ENCODE measurements at places on chromosomes 6 and 20. TPM values are rescaled to one million over a fixed set of nuclear protein-coding genes. Genes with fewer than 3 reads are reported as not detected.
A peak's percentile ranks its signal among the peaks of the same experiment; 100 is the strongest.

The FAM209B gene
- not detected for total RNA-seq

DNA sequence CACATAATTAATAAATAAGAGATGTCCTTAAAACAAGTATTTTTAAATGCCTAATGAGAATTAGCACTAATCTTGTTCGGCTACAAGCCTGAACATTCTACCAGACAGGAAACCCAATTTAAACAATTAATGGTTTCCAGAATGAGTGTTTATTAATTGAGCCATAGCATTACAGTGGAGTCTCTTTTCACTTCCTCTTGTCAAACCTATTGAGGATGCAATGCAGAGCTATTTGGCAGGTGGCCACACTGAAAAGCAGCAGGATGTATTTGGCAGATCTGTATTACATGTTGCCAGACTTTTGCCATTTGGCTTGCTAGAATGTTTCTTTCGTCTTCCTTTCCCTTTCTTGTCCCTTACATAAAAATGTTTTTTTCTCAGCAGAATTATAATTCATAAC is 475.2 kb upstream of the MARCKS start:
- peak; percentile 29 for DNase-seq

GRCh38 chr6:47404435-47404834 is 73.2 kb upstream of the CD2AP start:
- DNase-seq = no peak

DNA sequence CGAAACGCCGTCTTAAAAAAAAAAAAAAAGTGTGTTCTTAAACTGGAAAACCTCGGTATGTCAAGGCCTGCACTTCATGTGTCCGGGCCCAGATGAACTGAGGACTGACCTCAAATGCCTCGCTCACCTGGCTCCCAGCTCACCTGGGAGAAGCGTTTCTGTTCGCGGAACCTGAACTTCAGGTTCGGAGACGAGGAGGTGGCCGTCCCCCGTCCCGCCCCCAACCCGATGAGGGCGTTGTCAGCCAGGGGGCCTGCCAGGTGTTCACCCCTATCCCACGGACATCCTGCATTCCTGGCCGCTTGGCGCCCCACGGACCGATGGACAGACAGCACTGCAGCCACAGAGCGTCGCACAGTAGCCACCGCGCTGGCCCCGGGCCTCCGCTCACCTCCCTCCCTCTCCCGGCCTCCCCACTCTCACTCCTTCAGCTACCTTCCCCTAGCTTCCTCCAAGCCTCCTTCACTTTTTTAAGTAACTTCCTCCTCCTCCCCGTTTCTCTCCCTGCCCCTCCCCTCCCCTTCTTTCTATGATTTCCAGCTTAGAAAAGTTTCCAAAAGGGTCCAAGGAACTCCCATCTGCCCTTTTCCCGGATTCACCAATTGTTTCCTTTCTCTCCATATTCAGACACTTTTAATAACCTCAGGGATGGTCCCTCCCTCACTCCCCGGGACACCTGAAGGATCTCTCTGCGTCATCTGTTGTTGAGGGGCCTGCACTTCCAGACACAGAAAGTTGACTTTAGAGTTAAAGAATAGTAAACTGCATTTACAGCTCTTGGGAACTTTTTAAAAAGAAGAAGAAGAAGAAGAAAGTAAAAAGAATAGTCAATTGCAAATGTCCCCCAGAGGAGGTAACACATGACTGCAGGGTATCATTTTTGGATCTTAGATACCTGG is 22.7 kb upstream of the MCM3 start:
- no peak for DNase-seq

The NMBR gene
- not detected for total RNA-seq

The OGFRL1 gene
- 19.7 TPM for total RNA-seq

DNA sequence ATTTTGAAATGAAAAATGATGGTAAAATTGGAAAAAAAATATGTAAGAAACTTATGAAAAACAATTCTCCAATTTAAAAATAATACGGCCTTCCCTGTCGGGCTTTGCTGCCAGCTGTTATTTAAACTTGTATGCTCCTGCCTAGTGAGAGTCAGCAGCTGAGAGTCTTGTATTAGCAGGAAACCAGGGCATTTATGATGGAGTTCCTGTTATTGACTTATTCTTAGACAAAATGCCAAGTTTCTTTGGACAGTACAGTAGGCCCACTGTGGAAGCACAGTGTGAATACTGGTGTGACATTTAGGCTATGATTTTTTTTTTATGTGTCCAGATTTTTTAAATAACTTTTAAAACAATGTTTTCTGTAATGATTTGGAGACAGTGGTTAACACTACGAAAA is 42.1 kb downstream of the GMDS start:
- DNase-seq = no peak

DNA sequence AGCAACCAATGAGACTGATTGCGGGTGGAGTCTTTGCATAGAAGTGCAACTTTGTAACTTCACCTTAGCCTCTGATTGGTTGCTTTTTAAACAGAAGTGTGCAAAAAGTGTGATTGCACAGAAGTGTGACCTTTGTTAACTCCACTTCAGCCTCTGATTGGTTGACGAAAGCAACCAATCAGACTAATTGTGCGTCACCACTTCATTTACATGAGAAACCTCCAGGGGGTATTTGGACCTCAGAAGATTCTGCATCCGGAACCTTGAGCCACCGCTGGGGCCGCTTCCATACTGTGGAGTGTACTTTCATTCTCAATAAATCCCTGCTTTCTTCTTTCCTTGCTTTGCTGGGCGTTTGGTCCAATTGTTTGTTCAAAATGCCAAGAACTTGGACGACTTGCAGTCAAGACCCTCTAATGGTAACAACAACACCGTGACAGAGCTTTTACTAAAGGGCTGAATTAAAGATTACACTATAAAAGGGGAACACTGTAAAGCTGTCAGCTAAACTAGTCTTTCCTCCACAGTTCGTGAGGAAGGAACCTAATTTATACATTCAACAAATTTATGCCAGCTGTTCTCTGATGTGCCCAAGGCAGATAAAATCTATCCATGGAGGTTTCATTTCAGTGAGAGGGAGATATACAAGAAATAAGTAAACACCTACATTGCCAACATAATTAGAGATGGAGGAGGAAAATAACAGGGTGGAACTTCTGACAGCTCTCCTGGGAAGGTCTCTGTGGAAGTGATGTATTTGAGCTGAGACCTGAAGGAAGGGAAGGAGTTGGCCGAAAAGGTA is 1.4 kb upstream of the HECA start:
- no peak for DNase-seq

The CFAP61 gene
- total RNA-seq = not detected

The TCF15 gene
- 0.82 TPM for total RNA-seq

GRCh38 chr6:88814909-88815308 is 148.5 kb downstream of the RNGTT start:
- DNase-seq = no peak

The METTL24 gene
- 0.43 TPM for total RNA-seq

The RBCK1 gene
- 97.5 TPM for total RNA-seq

DNA sequence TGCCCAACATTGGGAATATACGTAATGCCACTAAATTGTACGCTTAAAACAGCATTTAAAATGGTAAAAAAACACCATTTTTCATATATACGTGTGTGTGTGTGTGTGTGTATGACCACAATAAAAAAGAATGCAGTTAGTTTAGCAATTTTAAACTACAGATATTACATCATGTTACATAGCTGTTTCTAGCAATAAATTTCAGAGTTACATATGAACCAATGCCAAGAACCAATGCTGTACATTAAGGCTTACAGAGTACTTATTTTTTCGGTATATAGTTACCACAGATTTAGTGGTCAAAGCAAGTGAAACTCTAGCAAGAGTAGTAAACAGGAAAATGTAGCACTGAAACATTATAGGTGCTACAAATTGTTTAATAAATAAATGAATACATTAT is 119.3 kb downstream of the PDE10A start:
- no peak for DNase-seq

The PTGIS gene
- 3.8 TPM for total RNA-seq

GRCh38 chr6:154276810-154277628 is 79.6 kb downstream of the IPCEF1 start:
- DNase-seq = no peak

DNA sequence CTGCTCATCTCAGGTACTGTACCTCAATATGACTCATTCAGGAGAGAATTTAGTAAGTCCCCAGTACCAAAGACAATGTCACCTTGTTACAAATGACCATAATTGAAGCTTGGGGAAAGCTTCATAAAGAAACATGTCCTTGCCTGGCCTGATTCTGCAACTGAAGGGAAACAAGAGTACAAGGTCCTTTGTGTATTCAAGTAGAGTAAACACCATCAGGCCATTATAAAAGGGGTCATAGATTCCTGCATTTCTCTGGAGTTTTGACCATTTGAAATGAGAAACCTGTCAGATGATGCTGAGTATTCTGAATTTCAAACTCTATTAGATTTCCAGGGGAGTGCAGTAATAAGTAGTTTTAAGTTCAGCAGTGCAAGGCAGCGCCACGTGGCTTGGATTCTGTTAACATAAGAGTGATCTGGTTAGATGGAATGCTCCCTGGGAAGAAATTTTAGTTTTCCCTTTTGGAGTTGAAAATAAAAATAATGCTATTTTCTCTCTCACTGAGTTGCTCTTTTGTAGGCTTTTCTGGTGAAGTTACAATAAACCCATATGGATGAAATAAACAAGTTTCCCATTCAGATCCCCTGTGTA is 1054.3 kb downstream of the EPHA7 start:
- DNase-seq = no peak

GRCh38 chr6:141463237-141463977 is 669.3 kb upstream of the GJE1 start:
- DNase-seq = no peak

DNA sequence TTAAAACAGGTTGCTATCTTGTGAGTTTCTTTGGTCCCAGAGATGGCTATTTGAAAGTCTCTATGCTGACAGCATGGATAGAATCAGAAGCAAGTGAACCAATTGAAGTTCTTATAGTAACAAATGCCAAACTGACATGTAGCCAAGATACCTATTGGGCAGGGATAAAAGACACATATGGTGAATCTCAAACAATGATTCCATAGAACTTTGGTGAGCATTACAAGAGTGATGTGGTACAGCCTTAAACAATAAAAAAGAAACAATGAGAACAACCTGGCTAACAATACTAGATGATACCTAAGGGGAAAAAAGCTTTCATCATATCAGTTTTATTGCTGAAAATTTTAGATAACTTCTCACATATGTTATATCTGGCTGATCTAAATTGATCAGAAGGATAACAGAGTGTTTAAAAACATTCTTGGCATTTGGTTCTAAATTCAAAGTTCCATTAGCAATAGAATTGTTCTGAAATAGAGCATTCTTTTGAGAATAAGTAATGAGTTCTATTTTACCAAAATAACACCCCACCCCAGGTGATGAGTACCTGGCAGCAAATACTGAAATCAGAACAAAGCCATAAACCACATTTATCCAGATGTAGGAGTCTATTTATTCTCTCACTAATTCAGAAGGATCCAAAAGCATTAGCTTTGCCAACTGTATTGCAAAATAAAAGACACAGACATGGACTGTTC is 5.8 kb upstream of the HMGCLL1 start:
- no peak for DNase-seq

DNA sequence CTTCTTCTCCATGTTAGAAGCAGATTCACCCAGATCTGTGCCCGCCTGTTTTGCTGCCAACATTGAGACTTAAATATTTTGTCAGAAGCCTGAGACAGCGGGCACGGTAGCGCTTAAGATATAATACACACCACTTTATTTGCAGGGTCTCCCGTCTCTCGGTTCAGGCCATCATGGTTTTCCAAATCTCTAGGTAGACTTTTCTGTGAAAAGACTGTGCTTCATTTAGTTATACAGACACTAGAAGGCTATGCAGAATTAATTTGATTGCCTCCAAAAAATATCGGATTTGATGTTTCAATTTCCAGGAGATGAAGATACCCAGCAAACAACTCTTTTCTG is 598 bp downstream of the TBP start:
- DNase-seq = no peak

The PBOV1 gene
- not detected for total RNA-seq

GRCh38 chr20:49452011-49452482 is 30.4 kb downstream of the KCNB1 start:
- DNase-seq = no peak

DNA sequence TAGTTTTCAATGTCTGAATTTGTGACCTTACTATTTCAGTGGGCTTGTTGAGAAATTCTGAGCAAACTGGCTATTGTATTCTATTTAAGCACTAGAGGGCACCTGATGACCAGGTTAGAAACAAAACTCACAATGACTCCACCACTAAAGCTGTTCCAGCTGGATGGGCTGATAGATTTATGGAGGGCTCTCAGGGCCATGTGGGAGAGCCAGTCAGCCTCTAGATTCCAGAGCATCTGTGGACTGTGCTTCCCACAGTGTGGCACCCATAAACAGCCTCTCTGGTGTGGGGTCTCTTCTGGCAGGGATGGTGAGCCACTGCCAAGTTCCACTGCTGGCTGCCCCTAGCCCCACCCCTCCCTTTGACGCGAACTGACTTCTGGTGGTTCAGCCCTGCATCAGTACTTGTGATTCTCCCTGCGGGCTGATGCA is 29.2 kb downstream of the C6orf58 start:
- DNase-seq = no peak

The SSTR4 gene
- total RNA-seq = not detected

The INSM1 gene
- total RNA-seq = 2.8 TPM

- DNase-seq = no peak
These were observed 101.8 kb downstream of the PHACTR1 start for GRCh38 chr6:12818324-12818723.

DNA sequence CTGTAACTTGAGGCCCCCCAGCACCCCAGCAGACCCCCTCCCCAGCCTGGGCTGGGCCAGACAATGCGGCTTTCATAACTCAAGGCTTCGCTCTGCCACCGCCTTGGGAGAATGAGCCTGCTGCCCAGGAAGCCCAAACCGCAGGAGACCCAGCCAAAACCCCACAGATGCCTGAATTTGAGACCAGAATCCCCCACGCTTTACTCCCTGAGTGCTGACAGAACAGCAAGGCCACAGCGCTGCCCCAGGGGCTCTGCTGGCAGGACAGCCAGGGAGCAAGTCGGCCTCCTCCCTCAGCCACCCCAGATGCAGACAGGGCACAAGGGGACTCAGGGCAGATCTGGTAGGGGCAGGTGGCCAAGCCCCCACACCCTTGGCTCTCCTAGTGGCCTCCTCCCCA is 2.2 kb downstream of the MDFI start:
- DNase-seq = no peak

The SLC44A4 gene
- 332 TPM for total RNA-seq

DNA sequence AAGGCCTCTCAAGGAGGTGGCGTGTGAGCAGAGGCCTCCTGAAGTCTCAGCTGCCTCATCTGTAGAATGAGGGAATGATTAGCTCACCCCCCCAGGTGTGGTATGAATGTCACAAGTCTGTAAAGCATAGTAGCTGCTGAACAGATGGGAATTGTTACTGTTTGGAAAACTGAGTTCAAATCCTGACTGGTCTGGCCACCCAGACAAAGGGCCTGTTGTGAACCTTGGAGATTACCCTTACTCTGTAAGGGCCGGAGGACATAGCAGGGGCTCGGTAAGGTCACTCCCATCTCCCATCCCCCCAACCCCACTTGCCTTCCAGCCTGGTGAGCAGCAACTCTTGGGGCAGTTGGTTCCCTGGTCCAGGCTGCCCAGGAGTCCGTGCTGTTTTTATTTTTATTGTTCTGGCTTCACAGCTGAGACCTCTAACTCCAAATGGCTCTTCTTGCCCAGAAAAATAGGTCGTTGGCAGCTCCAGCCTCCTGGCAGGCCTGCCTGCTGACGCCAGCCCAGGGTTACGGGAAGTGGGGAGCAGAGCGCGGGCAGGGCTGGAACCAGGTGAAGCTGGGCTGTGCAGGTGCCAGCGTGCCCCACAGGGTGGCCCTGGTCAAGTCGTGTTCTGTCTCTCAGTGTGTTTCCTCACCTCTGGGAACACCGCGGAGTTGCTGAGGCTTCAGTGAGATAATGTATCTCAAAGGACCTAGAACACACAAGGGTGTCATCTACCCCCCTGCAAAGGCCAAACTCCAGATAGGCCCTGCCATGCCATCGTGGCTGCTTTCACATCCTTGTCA is 4.5 kb upstream of the SIRPA start:
- DNase-seq = peak; percentile 19

GRCh38 chr6:140275725-140276124 is 901.3 kb upstream of the CITED2 start:
- no peak for DNase-seq
